ENCODE measurements at places on chromosomes 1 and 21. TPM values are rescaled to one million over a fixed set of nuclear protein-coding genes. Genes with fewer than 3 reads are reported as not detected.

- no peak for DNase-seq
Observed at GRCh38 chr21:14058566-14058965, 152.2 kb downstream of the LIPI start.

DNA sequence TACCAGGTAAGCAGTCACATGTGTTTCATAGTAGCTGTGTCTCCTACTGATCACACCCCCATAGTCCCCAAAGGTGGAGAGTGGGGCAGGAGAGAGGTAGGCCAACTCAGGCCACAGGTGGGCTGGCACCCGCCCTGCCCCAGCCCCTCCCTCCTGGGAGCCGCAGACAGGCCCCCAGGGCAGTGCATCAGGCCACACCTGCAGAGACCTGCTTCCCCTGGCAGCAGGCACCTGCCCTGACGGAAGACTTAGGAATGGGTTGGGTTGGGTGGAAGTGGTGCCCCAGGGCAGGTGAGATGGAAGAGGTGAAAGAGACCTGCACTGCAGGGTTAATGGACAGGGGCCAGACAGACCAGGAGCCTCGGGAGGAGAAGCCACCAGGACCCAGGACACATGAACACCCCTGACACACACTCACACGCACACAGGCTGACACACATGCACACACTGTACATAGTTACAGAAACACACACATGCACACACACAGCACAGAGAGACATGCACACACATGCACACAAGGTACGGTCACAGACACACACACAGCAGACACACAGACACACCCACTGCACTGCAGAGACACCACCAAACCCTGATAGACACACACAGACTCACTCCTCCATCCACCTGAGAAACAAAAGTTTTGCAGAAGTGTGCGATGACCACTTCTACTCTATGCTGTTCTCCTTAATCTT is 1.7 kb upstream of the COL18A1 start:
- DNase-seq = no peak

GRCh38 chr1:204357551-204358490 is 1.9 kb downstream of the PLEKHA6 start:
- no peak for DNase-seq

NCAM2 gene
- total RNA-seq = not detected

- peak; percentile 40 for DNase-seq
Observed at GRCh38 chr21:32921632-32922230, 104.0 kb upstream of the OLIG2 start.

DNA sequence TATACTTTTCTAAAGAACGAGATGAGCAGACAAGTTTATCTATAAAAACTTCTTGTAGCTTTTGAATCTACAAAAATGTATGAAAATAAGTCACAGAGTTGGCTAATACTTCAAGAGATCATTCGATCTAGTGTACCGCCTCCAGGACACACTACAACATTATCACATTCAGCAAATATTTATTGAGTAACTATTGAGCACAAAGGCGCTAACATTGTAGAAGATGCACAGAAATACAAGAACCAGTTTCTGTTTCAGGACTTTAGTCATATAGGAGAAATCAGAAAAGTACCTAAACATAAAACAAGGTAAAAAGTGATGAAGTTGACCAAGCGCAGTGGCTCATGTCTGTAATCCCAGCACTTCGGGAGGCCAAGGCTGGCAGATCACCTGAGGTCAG is 20.6 kb downstream of the WASF2 start:
- DNase-seq = no peak

- DNase-seq = no peak
Observed at GRCh38 chr1:84078842-84079202, 65.2 kb upstream of the PRKACB start.

OR2T29 gene
- not detected for total RNA-seq

DNA sequence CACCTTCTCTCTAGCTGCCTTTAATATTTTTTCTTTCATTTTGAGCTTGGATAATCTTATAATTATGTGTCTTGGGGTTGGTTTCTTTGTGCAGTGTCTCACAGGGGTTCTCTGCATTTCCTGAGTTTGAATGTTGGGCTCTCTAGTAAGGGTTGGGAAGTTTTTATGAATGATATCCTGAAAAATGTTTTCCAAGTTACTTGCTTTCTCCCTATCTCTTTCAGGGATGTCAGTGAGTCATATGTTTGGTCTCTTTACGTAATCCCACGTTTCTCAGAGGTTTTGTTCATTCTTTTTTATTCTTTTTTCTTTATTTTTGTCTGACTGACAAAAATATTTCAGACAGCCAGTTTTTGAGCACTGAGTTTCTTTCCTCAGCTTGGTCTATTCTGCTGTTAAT is 55.4 kb upstream of the CCDC190 start:
- DNase-seq = no peak

DNA sequence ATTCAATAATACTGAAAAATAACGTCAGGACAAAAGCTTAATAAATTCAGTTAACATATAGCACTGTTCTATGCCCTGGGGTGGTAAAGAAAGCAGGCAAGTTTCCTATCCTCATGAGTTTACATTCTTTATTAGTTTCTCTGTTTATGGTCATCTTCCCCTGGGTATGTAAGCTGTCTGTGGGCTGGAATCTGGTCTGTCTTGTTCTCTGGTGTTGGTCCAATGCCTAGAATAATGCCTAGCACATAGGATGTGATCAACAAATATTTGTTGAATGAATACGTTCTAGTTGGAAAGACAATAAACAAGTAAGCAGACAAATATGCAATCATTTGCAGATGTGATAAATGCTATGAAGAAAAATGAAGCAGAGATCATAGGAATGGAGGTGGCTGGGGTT is 7.2 kb upstream of the IGSF3 start:
- DNase-seq = no peak

DNA sequence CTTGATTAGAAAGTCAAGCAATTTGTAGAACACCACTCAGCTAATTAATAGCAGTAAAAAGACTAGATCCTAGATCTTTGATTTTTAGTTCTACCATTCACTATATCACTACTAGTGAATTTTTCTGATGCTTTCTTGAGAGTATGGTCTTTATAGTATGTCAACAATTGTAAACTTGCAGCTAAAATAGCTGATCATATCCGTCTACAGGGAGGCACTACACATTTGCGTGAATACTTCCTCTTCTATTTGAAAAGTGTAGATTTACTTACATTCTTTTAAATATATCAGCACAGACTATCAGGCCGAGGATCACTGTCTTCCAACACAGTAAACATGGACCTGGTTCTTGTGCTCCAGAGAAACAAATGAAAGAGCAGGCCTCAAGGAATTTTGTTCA is 18.6 kb upstream of the PTPRC start:
- DNase-seq = no peak

OMA1 gene
- 29.4 TPM for total RNA-seq

MAN1C1 gene
- 4.1 TPM for total RNA-seq

ARMH1 gene
- total RNA-seq = 0.40 TPM

DNA sequence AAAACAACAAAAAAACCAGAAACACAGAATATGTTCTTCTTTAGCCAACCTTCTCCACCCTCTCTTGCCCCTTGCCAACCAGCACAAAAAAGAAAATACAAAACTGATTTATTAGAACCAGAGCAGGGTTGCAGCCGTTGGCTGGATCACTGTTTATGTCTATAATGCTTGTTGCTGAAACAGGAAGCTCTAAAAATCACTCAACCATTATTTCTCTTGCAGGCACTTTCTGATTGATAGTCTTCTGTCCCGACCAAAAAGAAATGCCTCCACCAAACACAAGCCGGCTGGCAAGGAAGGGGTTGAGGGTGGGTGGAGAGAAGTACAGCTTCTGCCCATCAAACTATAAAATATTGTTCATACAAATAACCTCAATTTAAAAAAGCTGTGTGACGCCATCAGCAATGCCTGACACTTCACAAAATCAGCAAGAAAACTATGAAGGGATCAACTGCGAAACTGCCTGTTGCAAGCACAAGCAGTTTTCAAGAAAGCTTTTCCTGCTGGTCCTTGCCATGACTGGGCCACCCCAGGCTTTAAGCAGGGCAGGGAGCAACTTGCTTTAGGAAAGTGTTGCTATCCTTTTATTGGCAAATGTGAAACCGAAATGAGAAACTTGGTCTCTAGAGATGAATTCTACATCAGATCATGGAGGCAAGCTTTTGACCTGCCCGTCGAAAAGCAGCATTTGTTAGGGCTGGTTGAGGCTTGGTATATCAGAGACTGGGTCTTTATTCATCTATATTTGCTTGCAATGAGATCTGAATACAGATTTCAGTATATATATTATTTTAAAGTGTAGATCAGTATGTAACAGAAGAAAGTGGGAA is 174.2 kb downstream of the RUNX1 start:
- no peak for DNase-seq
